ENCODE measurements at places on chromosomes 16 and 17.

DNA sequence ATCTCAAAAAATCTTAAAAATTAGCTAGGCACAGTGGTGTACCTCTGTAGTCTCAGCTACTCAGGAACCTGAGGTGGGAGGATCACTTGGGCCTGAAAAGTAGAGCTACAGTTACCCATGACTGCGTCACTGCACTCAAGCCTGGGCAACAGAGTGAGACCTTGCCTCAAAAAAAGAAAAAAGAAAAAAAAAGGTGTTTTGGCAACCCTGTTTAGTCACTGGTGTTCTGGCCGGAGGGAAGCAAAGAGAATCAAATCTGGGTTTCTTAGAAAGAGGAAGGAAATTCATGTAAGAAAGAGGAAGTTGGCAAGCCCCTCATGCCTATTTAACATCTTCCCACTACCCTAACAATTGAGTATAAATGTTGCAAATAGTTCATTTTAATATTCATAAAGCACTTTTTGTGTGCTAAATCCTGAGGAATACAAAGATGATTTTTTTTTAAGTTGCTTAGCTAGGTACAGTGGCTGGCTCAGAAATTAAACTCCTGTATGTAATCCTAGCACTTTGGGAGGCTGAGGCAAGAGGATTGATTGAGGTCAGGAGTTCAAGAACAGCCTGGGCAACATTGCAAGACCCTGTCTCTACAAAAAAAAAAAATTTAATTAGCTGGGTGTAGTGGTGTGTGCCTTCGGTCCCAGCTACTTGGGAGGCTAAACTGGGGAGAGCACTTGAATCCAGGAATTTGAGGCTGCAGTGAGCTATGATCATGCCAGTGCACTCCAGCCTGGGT is 6.5 kb upstream of the USP32 start:
- DNase-seq: no peak

- no peak for DNase-seq
Observed at GRCh38 chr17:75487351-75488070, 27.8 kb downstream of the CASKIN2 start.

DNA sequence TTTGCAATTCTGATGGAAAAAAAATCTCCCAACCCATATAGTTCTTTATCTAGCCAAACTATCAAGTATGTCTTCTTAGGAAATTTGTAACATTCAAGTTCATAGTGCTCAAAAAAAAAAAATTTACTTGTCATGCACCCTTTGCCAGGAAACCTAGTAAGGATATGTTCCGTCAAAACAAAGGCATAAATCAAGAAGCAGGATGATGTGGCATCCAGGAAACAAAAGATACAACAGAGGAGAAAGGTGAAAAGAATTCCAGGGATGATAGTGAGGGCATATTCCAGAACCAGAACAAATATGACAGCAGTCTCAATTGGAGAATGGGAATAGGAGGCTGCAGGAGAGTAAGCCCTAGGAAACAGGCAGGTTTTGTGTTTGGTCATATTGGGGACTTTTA is 104.6 kb downstream of the SPAG9 start:
- no peak for DNase-seq

- no peak for DNase-seq
Observed at GRCh38 chr17:10843811-10844210, 5.9 kb upstream of the PIRT start.

GRCh38 chr17:16937431-16937830 is 34.5 kb downstream of the TNFRSF13B start:
- DNase-seq: no peak

GRCh38 chr16:57409870-57410587 is 5.5 kb downstream of the CCL17 start:
- no peak for DNase-seq

All from D341Med (cell line).